Calu3 (cell line): ENCODE measurements at places on chromosomes 7 and 10. TPM values are rescaled to one million over a fixed set of nuclear protein-coding genes. Genes with fewer than 3 reads are reported as not detected.

DNA sequence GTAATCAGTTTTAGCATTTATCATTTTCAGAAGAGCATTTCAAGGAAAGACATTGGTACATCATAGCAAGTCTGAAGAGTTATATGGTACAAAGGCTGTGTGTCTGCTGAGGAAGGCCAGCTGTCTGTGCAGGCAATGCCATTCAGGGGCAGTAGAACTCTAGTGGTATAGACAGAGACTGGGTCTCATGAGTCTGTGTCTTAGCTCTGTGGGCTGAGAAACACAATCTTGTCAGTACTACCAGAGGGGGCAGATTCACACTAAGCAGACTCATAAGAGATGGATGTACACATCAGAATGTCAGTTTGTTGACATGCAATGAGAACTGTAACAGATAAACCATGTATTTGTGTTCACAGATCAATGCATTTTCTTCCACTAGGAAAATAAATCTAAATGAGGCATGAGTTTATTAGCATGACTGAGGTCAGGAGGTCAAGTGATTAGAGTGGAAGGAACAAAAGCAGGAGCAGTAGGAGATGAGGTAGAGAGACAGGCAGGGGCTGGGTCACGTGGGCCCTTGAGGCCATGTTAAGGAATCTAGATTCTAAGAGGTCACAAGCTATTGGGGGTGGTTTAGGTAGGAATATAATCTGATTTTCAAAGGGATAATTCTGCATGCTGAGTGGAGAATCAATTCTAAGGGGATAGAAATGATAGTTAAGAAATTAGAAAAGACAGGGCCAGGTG, 7.5 kb upstream of the GGCT start:
- DNase-seq = no peak
- H3K4me1 ChIP-seq = peaks cover 19% of the 10 kb centered on the region
- H3K36me3 ChIP-seq = peaks cover 17% of the 10 kb centered on the region
- H3K4me3 ChIP-seq = no peak overlapping the region
- H3K27me3 ChIP-seq = no peaks in the 10 kb centered on the region
- H3K27ac ChIP-seq = no peak overlapping the region

- no peak overlapping the region for H3K4me3 ChIP-seq
- no peak overlapping the region for H3K27ac ChIP-seq
- H3K36me3 ChIP-seq = no peaks in the 10 kb centered on the region
- H3K4me1 ChIP-seq = peaks cover 34% of the 10 kb centered on the region
Observed at GRCh38 chr7:37945336-37945735, 24.9 kb downstream of the EPDR1 start.

The CALHM3 gene
- not detected in 2 replicates for total RNA-seq

GRCh38 chr10:77226020-77226419, 411.6 kb downstream of the KCNMA1 start:
- H3K4me3 ChIP-seq = no peak overlapping the region
- no peak overlapping the region for H3K27ac ChIP-seq
- no peaks in the 10 kb centered on the region for H3K27me3 ChIP-seq
- no peaks in the 10 kb centered on the region for H3K36me3 ChIP-seq
- H3K4me1 ChIP-seq = peaks cover 55% of the 10 kb centered on the region

The OPN1SW gene
- not detected in 2 replicates for total RNA-seq

The CNPY1 gene
- not detected in 2 replicates for total RNA-seq

The PITRM1 gene
- total RNA-seq = 65.8 and 70.4 TPM in 2 replicates

DNA sequence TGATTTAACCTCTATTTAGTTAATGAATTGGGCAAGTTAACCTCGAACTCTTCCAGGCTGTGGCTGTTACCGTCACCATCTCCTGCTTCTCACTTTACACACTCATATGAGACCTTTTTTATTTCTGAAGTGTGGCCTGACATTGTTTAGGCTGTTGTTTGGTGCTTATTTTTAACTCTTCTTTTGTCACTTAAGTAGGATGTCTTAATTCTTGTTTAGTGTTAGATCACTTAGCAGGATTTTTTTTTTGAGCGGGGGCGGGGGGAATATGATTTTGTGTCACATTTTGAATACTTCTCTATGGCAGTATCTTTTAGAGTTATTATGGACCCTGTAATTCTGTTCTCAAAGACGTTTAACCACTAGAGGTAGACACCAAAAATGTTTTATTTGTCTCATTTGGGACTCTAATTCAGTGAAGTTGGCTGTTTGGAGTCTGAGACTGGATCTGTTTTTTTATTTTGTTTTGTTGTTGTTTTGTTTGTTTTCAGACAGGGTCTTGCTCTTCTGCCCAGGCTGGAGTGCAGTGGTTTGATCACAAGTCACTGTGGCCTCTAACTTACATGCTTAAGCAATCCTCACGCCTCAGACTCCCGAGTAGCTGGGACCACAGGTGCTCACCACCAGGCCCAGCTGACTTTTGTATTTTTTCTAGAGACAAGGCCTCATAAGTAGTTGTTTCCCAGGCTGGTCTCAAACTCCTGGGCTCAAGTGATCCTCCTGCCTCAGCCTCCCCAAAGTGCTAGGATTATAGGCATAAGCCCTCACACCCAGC, 73.5 kb downstream of the CUX1 start:
- no peaks in the 10 kb centered on the region for H3K36me3 ChIP-seq
- no peak for DNase-seq
- no peak overlapping the region for H3K27ac ChIP-seq
- no peaks in the 10 kb centered on the region for H3K27me3 ChIP-seq

DNA sequence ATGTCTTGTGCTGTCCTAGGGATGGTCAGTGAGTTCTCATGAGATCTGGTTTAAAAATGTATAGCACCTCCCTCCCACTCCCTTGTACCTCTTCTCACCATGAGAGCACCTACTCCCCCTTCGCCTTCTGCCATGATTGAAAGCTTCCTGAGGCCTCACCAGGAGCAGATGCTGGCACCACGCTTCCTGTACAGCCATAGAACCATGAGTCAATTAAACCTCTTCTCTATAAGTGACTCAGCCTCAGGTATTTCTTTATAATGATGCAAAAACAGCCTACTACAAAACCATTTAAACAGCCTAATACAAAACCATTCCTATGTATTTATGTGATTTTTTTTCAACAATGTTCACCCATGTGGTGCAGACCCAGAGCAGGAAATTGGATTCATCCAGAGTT, 32.0 kb downstream of the KDM7A start:
- H3K4me1 ChIP-seq = no peaks in the 10 kb centered on the region
- DNase-seq = no peak
- H3K27me3 ChIP-seq = no peaks in the 10 kb centered on the region
- H3K36me3 ChIP-seq = no peaks in the 10 kb centered on the region

- DNase-seq = no peak
- no peaks in the 10 kb centered on the region for H3K4me1 ChIP-seq
- H3K4me3 ChIP-seq = no peak overlapping the region
- no peaks in the 10 kb centered on the region for H3K36me3 ChIP-seq
- H3K27ac ChIP-seq = no peak overlapping the region
Observed at GRCh38 chr7:107387573-107388219, 82.2 kb upstream of the GPR22 start.

GRCh38 chr7:265192-265997, 24.6 kb upstream of the FOXL3 start:
- H3K27me3 ChIP-seq = peaks cover 78% of the 10 kb centered on the region
- H3K4me1 ChIP-seq = peaks cover 23% of the 10 kb centered on the region
- no peak for DNase-seq
- peaks cover 12% of the 10 kb centered on the region for H3K36me3 ChIP-seq

The FOXL3 gene
- not detected in 2 replicates for total RNA-seq

DNA sequence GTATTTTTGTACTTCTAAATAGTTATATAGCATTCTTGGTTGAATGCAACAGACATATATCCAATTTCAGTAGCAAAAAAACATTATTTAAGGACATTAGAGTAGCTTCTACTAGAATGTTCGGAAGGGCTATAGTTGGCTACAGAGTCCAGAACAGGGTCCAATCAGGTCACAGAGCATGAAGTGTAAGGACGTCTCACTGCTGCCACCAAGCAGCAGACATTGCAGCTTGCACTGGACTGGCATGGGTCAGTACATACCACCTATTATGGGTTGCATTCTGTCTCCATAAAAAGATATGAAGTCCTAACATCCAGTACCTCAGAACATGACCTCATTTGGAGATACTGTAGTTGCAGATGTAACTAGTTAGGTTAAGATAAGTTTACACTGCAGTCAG, 87.3 kb downstream of the LHFPL3 start:
- no peaks in the 10 kb centered on the region for H3K27me3 ChIP-seq
- DNase-seq = no peak
- no peak overlapping the region for H3K27ac ChIP-seq
- no peaks in the 10 kb centered on the region for H3K36me3 ChIP-seq
- H3K4me3 ChIP-seq = no peak overlapping the region
- no peaks in the 10 kb centered on the region for H3K4me1 ChIP-seq

The CDC123 gene
- 84.8 and 96.3 TPM in 2 replicates for total RNA-seq

The NYAP1 gene
- total RNA-seq = 0.38 and 0.39 TPM in 2 replicates

- peaks cover 42% of the 10 kb centered on the region for H3K27me3 ChIP-seq
- H3K36me3 ChIP-seq = no peaks in the 10 kb centered on the region
- H3K27ac ChIP-seq = no peak overlapping the region
Observed at GRCh38 chr10:19815731-19816410, 361 bp upstream of the PLXDC2 start.

DNA sequence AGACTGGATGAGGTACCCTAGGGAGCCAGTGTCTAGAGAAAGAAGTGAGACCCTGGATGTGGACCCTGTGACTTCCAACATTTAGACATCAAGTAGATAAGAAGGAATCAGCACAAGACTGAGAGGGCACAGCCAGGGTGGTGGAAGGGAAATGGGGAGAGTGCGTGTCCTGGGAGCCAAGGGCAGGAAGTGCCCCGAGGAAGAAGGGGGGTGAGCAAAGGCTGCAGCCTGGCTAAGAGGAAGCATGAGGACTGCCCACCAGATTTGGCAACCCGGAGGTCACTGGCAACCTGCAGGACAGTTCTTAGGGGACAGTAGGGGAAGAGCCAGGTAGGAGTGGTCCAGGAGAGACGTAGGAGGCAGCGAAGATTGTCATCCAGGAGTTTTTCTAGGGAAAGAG, 14.8 kb downstream of the COL13A1 start:
- peaks cover 69% of the 10 kb centered on the region for H3K27me3 ChIP-seq
- peaks cover 15% of the 10 kb centered on the region for H3K4me1 ChIP-seq

DNA sequence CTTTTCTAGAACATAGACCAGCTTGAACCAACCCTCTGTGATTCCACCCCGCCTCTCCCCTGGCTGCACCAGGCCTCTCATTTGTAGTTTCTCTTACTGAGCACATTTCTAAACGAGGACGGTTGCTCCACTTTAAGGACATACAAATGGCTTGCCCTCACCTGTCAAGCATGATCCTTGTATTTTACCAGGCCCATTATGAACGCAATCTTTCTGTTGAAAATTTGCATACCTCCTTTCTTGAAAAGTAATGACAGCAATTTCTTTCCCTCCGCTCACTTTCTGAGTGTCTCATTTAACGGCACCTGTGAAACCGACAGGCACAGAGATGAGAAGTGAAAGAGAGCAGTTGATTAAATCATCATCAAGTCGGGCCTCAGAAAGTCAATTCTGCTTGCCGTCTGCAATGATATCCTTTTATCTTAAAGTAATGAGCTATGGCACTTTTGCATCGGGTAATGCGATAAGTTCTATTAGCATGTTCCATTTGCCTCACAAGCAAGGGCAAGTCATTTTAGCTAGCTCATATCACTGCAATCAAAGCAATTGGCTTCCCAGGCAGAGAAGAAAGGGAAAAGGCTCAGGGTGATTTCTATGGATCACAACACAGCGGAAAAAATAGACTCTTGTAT, 705.6 kb upstream of the GALNT17 start:
- no peaks in the 10 kb centered on the region for H3K36me3 ChIP-seq
- no peaks in the 10 kb centered on the region for H3K4me1 ChIP-seq
- no peaks in the 10 kb centered on the region for H3K27me3 ChIP-seq
- no peak overlapping the region for H3K4me3 ChIP-seq
- no peak overlapping the region for H3K27ac ChIP-seq
- DNase-seq = no peak

DNA sequence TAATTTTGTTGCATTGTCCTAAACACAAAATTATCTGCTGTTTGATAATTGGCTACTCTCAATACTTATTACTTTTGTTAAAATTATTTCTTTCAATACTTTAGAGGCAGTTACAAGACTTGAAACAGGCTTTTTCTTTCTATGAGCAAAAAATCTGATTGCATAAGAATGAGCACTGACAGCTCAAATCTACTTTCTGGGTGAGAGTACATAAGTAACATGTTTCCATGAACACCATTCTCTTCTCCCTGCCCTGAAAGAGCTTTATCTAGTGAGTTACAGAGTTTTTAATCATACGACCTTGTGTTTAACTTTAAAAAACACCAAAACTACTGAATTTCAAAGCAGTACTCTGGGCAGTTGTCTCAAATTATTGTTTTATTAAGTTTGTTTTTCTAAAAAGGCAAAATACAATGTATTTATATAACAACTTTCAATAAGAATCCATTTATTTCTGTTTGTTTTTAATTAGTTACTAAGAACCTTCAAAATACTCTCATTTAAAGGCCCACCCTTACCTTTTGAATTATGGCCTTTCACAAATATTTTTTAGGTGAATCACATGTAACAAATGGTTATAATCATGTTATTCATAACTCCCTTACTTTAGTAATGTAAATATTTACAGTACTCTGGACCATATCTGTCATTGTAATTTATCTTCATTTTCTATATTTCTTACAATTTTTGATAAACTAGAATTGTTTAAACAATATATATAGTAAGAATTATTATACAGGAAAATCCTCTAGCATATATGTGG, 23.0 kb upstream of the TFAM start:
- no peak overlapping the region for H3K4me3 ChIP-seq
- no peaks in the 10 kb centered on the region for H3K27me3 ChIP-seq
- no peak overlapping the region for H3K27ac ChIP-seq
- H3K4me1 ChIP-seq = peaks cover 8% of the 10 kb centered on the region
- DNase-seq = no peak

The VWC2 gene
- not detected in 2 replicates for total RNA-seq

DNA sequence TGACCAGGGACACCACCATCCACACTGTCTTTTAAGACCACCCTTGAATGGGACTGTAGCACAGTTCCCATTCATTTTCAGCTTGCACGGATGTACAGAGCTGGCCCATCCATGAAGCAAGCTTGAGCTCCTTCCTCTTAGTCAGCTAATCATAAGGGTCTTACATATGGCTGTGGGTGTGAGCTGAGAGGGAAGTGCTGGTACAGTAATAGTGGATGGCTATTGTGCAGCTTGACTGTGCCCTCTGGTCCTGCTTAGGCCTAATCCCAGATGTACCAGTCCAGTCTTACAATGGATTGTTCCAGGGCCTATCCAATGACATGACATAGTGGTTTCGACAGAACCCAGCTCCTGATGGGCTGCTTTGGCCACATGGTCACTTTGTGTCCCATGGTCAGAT, 96.9 kb upstream of the ZNF438 start:
- peaks cover 2% of the 10 kb centered on the region for H3K36me3 ChIP-seq
- DNase-seq = no peak
- no peak overlapping the region for H3K4me3 ChIP-seq
- H3K27me3 ChIP-seq = no peaks in the 10 kb centered on the region

- H3K4me3 ChIP-seq = no peak overlapping the region
- no peak overlapping the region for H3K27ac ChIP-seq
- no peak for DNase-seq
- H3K27me3 ChIP-seq = no peaks in the 10 kb centered on the region
- peaks cover 8% of the 10 kb centered on the region for H3K36me3 ChIP-seq
Observed at GRCh38 chr10:73060738-73061635, 35.7 kb downstream of the P4HA1 start.
